ENCODE measurements at places on chromosomes 7 and 10. TPM values are rescaled to one million over a fixed set of nuclear protein-coding genes. Genes with fewer than 3 reads are reported as not detected.

GRCh38 chr10:4022473-4022872 lies 237.5 kb upstream of the KLF6 start:
- no peak overlapping the region for H3K27ac ChIP-seq
- DNase-seq = no peak
- H3K27me3 ChIP-seq = no peaks in the 10 kb centered on the region
- H3K36me3 ChIP-seq = no peaks in the 10 kb centered on the region
- no peaks in the 10 kb centered on the region for H3K4me1 ChIP-seq

Gene TCTN3
- 21.9 TPM for total RNA-seq

GRCh38 chr7:55032069-55032699 lies 13.4 kb downstream of the EGFR start:
- no peak for DNase-seq
- H3K4me3 ChIP-seq = no peak overlapping the region
- H3K4me1 ChIP-seq = no peaks in the 10 kb centered on the region
- H3K27me3 ChIP-seq = no peaks in the 10 kb centered on the region

Gene IFIT1
- 22.7 TPM for total RNA-seq

Gene CRHR2
- 0.92 TPM for total RNA-seq

DNA sequence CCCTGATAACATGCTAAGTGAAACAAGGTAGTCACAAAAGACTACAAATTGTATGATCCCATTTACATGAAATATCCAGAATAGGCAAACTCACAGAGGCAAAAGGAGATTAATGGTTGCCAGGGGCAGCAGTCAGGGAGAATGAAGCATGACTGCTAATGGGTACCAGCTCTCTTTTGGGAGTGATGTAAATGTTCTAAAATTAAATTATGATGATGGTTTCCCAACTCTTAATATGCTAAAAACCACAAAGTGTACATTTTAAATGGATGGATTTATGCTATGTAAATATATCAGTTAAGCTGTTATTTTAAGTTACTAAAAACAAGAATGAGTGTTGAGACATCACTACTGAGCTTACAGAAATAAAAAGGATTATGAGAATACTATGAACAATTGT lies 12.6 kb downstream of the CYP51A1 start:
- H3K4me3 ChIP-seq = no peak overlapping the region
- peaks cover 64% of the 10 kb centered on the region for H3K36me3 ChIP-seq
- DNase-seq = no peak
- H3K27ac ChIP-seq = no peak overlapping the region
- H3K4me1 ChIP-seq = no peaks in the 10 kb centered on the region
- H3K27me3 ChIP-seq = no peaks in the 10 kb centered on the region

- no peaks in the 10 kb centered on the region for H3K4me1 ChIP-seq
- no peaks in the 10 kb centered on the region for H3K36me3 ChIP-seq
- DNase-seq = no peak
Observed at GRCh38 chr7:79291498-79291865, 162.0 kb downstream of the MAGI2 start.

- H3K4me3 ChIP-seq = no peak overlapping the region
- H3K27me3 ChIP-seq = no peaks in the 10 kb centered on the region
- peak; percentile 4 for DNase-seq
- H3K4me1 ChIP-seq = no peaks in the 10 kb centered on the region
Observed at GRCh38 chr10:14459665-14460064, 128.9 kb upstream of the FRMD4A start.

- no peak overlapping the region for H3K27ac ChIP-seq
- DNase-seq = no peak
- H3K4me3 ChIP-seq = no peak overlapping the region
- no peaks in the 10 kb centered on the region for H3K4me1 ChIP-seq
Observed at GRCh38 chr10:124166431-124167125, 73.2 kb upstream of the CHST15 start.

Gene GRID2IP
- total RNA-seq = 0.24 TPM

GRCh38 chr10:123538401-123539320 lies 127.5 kb upstream of the GPR26 start:
- no peak overlapping the region for H3K27ac ChIP-seq
- peaks cover 4% of the 10 kb centered on the region for H3K4me1 ChIP-seq
- H3K36me3 ChIP-seq = no peaks in the 10 kb centered on the region
- no peak for DNase-seq
- H3K27me3 ChIP-seq = no peaks in the 10 kb centered on the region
- no peak overlapping the region for H3K4me3 ChIP-seq

Gene CTAGE6
- total RNA-seq = not detected

Gene KIN
- total RNA-seq = 7.4 TPM

DNA sequence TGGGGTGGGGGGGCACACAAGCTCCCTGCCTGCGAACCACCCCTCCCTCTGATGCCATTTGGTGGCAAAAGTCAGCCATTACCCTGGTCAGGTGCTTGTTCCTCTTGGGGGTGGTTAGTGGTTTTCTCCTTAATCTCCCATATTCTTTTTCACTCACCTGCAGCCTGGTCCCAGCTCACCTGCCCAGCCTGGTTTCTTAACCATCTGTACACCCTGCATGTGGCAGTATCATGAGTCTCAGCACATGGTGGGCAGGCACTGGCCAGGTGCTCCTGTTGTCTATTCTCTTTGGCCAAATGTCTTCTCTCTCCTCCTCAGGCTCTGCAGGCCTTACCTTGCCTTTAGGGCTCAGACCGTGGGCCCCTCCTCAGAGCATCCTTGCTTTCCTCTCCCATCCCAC lies 30.5 kb downstream of the OGDH start:
- no peak overlapping the region for H3K27ac ChIP-seq
- H3K36me3 ChIP-seq = no peaks in the 10 kb centered on the region
- H3K4me1 ChIP-seq = peaks cover 35% of the 10 kb centered on the region
- H3K4me3 ChIP-seq = no peak overlapping the region
- no peak for DNase-seq

DNA sequence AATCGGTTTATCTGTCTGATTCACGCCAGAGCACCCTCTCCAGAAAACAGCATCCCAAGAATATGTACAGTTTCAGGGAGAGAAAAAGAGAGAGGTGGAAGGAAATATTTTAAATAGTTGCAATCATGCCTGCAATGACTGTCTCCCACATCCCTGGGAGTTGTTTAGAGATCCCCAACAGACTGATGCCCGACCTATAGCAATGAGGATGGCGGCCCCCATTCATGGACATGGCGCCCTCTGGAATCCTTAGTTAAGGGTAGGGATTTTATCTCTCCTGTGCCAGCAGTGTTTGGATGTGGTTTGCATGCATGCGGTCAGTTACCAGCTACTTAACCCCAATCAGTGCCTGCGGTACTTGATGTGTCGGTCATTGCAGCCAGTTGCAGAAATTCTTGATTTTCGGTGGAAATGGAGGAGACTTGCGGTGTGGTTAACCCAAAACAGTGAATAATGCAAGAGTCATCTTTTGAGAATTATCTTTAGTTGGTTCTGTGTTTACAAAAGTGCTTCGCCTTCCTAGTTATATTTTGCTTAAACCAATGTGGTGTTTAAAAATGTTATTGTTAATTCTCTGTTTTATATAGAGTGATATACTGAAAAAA lies 186.0 kb upstream of the TCF7L2 start:
- no peaks in the 10 kb centered on the region for H3K27me3 ChIP-seq
- peak; percentile 27 for DNase-seq
- no peak overlapping the region for H3K27ac ChIP-seq
- peaks cover 11% of the 10 kb centered on the region for H3K4me1 ChIP-seq
- no peak overlapping the region for H3K4me3 ChIP-seq

- H3K27me3 ChIP-seq = peaks cover 8% of the 10 kb centered on the region
- H3K4me3 ChIP-seq = no peak overlapping the region
- no peak for DNase-seq
- no peaks in the 10 kb centered on the region for H3K4me1 ChIP-seq
- no peak overlapping the region for H3K27ac ChIP-seq
- no peaks in the 10 kb centered on the region for H3K36me3 ChIP-seq
Observed at GRCh38 chr10:79927111-79927828, 21.6 kb downstream of the SFTPD start.

Gene PON1
- total RNA-seq = not detected

- H3K27ac ChIP-seq = peak within 1 kb of the TSS; percentile 87
- H3K27me3 ChIP-seq = no peaks in the 10 kb centered on the region
- peaks cover 12% of the 10 kb centered on the region for H3K4me1 ChIP-seq
Observed at GRCh38 chr7:74453322-74454011, at the start of gene GTF2IRD1. Gene GTF2IRD1, plus strand, starts transcription at chr7:74453906. Its CDS starts 54,175 bp downstream, at chr7:74508081.

Gene EPHB6
- 27.7 TPM for total RNA-seq

- H3K27me3 ChIP-seq = no peaks in the 10 kb centered on the region
- peak overlapping the region; percentile 100 for H3K27ac ChIP-seq
- peak; percentile 80 for DNase-seq
- peaks cover 5% of the 10 kb centered on the region for H3K36me3 ChIP-seq
- H3K4me1 ChIP-seq = peaks cover 86% of the 10 kb centered on the region
Observed at GRCh38 chr7:5693529-5693928, 87.9 kb downstream of the RNF216 start.

DNA sequence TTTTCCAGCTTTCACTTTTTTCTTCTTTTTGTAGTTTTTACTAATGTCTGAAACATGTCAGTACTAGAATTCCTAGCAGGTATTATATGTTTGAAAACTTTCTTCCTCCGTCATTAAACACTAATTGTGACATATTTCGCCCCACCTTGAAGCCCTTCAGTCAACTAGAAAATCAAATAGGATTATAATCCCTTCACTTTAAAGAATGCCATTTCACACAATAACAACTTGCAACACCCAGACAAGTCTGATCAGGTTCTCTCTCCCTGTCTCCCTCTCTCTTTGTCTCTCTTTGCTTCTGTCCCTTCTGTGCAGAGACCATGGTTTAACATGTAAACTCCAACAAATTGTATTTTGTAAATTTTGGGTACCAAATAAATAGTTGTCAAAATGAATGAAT lies 373.5 kb downstream of the SEMA3D start:
- no peaks in the 10 kb centered on the region for H3K27me3 ChIP-seq
- no peak overlapping the region for H3K4me3 ChIP-seq
- no peak for DNase-seq
- H3K36me3 ChIP-seq = no peaks in the 10 kb centered on the region

DNA sequence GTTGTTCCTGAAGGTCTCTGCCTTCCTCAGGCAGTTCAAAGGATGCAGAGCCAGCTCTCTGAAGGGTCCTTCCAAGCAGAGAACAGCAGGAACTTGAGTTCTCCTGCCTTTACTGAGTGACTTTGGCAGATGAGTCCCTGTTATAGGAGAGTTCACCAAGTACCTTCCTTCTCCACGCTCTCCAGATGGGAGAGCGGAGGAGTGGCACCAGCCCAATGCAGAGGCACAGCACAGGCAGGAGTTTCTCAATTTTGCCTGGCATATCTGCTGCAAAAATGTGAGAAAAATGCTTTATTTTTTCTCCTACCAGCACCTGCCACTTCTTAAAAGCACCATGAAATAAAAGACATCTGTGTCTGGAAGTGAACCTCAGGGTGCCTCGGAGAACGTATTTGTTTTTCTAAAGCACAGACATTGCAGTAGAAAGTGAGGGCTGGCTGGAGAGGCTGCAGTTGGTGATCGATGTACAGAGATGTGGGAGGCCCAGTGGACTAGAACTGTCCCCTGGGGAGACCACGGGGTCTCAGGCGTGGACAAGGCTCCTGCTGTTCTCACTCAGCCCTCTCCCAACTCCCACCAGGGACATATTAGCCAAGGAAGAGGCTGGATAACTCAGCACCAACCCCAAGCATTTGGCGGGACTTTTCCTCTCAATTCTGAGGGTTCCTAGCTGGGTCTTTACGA lies 174.5 kb downstream of the WDR37 start:
- no peaks in the 10 kb centered on the region for H3K4me1 ChIP-seq
- no peak for DNase-seq
- H3K27ac ChIP-seq = no peak overlapping the region
- H3K27me3 ChIP-seq = no peaks in the 10 kb centered on the region
- no peaks in the 10 kb centered on the region for H3K36me3 ChIP-seq

Gene CPA4
- total RNA-seq = not detected

DNA sequence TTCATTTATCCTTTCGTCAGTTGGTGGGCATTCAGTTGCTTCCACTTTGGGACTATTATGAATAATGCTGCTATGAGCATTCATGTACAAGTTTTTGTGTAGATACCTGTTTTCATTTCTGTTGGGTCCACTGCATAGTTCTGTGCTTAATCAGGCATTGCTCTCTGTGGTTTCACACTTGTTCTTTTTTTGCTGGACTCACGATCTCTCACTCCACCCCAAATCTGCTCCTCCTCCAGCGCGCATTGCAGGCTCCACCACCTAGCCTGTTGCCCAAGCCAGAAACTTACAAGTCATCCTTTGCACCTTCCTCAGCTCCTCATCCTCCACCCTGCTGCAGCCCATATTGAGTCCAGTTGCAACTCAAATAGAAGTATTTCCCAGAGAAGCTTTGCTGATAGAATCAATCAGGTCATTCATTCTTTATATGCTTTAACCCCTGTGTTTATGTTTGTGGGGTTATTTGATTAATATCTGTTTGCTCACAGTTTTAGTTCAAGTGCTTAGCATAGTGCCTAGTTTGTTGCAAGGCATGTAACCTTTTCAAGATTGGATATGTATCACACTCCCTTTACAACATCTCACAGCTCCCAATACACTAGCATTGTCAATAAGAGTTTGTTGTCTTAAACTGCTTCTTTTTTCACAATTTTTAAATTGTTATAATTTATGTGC lies 16.6 kb upstream of the AFAP1L2 start:
- H3K4me3 ChIP-seq = no peak overlapping the region
- no peaks in the 10 kb centered on the region for H3K4me1 ChIP-seq
- no peaks in the 10 kb centered on the region for H3K27me3 ChIP-seq
- DNase-seq = no peak
- no peak overlapping the region for H3K27ac ChIP-seq

DNA sequence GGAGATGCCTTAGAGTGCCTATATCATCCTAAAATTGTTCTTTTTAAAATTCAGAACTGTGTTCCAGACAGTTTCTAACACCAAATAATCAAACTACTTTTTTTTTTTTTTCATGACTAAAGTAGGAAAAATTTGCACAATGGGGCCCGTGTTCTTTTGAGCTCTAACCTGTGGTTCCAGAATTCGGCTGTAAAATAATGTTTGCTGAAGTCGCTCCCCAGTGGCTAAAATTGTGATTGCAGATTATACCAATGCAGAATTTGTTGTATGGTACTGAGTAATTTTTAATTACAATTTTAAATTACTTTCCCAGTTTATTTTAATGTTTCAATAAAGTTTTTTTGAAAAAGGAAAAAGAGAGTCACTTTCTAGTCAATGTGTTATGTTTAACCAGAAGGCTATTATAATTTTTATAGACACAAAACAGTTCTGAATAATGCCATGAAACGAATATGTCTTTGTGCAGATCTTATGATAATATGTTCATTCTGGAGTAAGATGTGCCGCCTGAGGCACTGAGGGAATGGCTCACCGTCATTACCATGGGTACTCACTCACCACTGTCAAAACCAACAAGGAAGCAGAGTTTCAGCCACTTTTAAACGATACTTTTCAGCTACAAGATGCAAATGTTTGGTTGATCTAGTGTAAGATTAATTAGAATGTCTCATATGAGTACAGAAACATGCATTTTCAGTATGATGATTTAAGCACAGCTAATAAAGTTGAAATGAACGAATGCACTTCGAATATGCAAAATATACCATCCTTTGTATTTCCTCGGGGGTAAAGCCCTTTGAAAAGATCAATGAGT lies 173.6 kb downstream of the PRKCQ start:
- H3K4me1 ChIP-seq = no peaks in the 10 kb centered on the region
- no peak overlapping the region for H3K27ac ChIP-seq
- DNase-seq = no peak
- no peak overlapping the region for H3K4me3 ChIP-seq

- no peak for DNase-seq
- no peak overlapping the region for H3K27ac ChIP-seq
- H3K4me1 ChIP-seq = no peaks in the 10 kb centered on the region
- H3K27me3 ChIP-seq = peaks cover 6% of the 10 kb centered on the region
- H3K36me3 ChIP-seq = no peaks in the 10 kb centered on the region
Observed at GRCh38 chr7:67794544-67794943, 797.9 kb downstream of the TYW1 start.

GRCh38 chr7:47093320-47094234 lies 488.3 kb downstream of the TNS3 start:
- H3K27me3 ChIP-seq = no peaks in the 10 kb centered on the region
- H3K4me1 ChIP-seq = no peaks in the 10 kb centered on the region
- no peak overlapping the region for H3K4me3 ChIP-seq

Gene ABCB4
- total RNA-seq = 1.0 TPM
